Astrocyte of the cerebellum (primary cell): ENCODE measurements at places on chromosomes 1 and 21.

- no peak for DNase-seq
Measured at GRCh38 chr21:27425172-27425571, 458.3 kb upstream of the ADAMTS5 start.

DNA sequence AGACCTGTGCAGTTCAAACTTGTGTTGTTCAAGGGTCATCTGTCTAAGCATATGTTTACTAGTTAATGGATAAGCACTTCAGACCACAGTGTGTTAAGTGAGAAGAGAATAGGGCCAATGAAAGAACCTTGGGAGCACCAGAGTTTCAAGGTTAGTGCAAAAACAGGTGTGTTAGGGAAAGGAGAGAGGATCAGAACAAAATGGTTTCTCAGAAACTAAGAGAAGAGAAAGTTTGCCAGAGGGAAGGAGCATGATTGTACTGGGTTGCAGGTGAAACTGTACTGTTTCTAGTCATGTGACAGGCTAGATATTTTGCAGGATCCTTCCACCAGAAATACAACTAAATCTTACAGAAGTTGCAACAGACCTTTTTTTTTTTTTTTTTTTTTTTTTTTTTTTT is 23.3 kb downstream of the RPRD2 start:
- no peak for DNase-seq

DNA sequence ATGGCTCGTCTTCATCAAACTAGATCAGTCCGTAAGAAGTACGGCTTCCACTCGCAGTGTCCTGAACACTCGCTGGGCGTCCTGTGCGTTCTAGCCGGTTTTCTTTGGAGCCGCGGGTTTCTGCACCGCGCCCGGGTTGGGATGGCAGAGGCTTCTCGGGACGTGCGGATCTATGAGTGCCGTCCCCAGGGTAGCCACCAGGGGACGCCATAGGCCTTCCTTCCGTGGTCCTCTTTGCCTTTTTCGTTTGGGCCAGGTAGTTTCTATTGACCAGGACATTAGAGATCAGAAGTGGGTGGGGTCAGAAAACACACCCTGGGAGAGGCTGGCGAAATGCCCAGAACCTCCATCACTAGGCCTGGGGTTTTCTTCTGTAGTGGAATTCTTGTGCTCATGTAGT is 273.8 kb downstream of the FAM72C start:
- no peak for DNase-seq

DNA sequence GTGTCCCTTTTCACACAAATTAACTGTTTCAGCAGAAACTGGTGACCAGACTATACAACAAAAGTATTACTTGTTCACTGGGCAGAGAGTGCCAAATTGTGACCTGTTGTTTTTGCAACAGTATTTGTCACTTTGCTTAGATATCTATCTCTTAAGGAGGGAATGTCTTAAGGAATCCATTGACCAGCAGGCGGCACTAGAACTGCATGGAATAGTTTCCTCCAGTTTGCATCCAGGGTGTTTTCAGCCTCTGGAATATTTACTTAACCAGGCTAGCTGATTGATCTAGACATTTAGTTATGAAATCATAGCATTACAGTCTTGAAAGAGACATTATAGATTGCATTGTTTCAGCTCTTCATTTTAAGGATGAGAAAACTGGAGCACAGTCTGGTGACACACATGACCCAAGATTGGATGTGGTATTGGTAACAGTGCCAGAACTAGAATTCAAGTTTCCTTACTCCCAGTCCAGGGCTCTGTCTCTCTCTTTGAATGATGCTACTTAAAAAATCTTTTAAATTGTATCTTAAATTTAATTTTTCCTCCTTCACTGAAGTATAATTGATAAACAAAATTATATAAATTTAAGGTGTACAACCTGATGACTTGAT is 16.9 kb downstream of the RPTN start:
- peak; percentile 50 for DNase-seq

GRCh38 chr1:29639741-29640427 is 403.6 kb downstream of the PTPRU start:
- DNase-seq, result peak; percentile 76

DNA sequence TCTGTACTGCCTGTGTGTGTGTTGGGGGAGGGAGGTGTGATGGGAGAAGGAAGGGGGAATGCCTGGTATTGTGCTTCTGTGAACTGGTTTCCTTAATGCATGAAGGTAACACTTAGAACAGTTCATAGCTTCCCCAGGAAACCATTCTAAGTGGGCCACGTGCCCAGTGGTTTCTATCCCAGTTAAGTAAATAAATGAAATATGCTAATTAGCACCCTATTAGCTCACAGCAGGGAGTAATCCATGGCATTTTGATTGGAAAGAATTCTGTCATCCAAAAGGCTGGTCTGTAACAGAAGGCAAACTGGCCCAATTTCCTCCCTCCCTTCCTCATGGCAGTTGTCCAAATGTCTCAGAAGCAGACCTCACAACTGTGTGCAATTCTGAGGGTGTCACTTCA is 199.3 kb downstream of the TTLL7 start:
- no peak for DNase-seq

DNA sequence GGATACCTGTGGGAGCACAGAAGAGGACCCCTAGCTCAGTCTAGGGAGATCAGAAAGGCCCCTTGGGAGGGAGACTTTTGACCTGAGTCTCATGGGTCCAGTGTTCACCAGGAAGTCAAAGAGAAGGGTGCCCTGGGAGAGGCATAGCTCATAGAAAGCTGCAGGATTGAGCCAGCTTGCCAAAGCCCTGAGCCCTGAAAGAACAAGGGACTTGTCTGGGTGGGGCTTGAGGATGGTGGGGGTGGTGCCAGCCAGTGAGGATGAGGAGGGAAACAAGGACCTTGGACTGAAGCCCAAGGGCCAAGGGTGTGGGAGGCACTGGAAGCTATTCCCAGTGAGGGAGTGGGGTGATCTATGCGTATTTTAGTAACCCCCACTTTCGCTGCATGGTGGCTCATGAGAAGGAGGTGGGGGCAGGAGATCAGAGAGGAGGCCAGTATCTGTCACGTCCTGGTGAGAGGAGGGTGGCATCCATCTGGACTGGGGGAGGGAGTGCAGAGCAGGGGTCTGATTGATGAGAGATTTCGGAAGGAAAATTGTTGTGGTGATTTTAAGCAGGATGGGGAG is 28.4 kb downstream of the DMBX1 start:
- DNase-seq, result no peak

GRCh38 chr1:210407207-210407886 is 78.6 kb downstream of the HHAT start:
- DNase-seq, result peak; percentile 35

- DNase-seq, result no peak
Measured at GRCh38 chr1:35506960-35507912, 50.0 kb downstream of the KIAA0319L start.

- peak; percentile 27 for DNase-seq
Measured at GRCh38 chr1:215568299-215568692, 1.2 kb downstream of the KCTD3 start.

- peak; percentile 31 for DNase-seq
Measured at GRCh38 chr1:85274969-85275453, 1.4 kb downstream of the BCL10 start.

DNA sequence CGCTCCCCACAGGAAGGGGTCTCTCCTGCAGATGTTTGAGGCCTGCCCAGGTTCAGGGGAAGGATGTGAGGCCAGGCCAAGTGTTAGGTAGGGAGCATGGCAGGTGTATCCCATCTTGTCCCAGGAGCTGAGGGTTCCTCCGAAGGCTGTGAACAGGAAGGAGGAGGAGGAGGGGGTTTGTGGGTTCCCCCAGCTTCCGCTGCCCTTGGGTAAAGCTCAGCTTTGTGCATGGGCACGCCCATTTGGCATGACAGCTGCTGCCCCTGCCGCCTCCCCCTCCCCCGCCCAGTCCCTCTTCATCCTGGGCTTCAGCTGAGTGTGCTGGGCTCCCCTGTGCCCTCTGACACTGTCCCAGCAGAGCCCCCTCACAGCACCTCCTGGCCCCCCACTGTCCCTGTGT is 25.5 kb downstream of the TNFRSF8 start:
- no peak for DNase-seq

DNA sequence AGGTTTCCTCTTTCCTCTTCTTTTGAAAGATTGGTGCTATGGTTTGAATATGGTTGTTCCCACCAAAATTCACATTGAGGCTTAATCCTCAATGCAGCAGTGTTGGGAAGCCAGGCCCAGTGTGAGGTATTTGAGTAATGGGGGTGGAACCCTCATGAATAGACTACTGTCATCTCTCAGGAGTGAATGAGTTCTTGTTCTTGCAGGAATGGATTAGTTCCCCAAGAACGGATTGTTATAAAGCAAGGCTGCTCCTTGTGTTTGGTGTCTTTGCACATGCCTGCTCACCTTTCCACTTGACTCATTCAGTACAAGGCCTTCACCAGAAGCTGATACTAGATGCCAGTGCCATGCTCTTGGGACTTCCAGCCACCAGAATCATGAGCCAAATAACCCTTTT is 223.2 kb downstream of the BACH1 start:
- DNase-seq, result no peak

GRCh38 chr1:83912876-83913275 is 86.1 kb downstream of the TTLL7 start:
- DNase-seq, result no peak

- DNase-seq, result peak; percentile 60
Measured at GRCh38 chr1:14441302-14441741, 157.2 kb upstream of the KAZN start.

- DNase-seq, result no peak
Measured at GRCh38 chr1:159958719-159959380, 4.8 kb upstream of the SLAMF9 start.

DNA sequence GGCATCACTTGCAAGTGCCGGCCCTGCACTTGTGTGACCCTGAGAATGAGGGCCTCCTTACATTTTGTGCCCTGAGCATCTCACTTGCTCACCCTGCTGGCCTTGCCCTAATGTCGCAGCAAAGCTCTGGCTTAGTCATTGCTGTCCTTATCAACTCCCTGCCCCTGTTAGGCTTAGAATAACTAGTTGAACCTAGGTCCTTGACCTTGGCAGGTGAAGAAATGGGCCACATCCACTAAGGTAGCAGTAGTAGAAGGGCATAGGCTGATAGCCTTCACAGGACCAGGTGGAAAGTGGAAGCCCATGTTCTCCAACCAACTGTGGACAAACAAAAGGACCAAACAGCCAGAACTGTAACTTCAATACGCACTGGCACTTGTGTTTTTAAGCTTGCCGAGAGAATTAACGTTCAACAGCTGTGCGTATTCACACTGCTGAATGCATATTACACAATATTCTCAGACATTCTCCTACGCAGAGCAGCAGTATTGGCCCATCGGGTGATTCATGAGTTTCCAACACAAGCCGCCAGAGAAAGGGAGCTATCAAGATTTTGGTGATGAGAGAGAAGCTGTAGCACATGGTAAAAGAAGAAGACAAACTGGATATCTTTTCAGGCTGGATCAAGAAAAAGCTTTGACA is 27.7 kb upstream of the PTGFRN start:
- no peak for DNase-seq

DNA sequence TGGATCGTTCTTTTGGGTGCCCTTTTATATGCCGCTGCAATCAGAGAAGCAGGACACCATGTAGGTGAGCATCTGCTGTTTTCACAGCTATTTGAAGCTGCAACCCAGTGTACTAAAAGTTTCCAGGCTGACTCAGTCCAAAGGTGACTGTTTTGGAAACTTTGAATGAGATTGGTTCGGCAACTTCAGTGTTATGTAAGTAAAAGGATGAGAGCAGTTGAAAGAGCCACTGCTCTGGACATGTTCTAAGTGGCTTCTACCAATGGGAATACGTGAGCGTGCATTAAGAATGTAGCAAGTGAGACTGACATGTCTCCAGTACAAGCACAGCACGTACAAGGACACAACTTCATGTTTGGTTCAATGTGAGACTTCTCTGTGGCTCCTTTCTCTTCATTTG is 55.6 kb downstream of the DDR2 start:
- no peak for DNase-seq

GRCh38 chr1:63854091-63854490 is 80.3 kb downstream of the ROR1 start:
- DNase-seq, result no peak

- no peak for DNase-seq
Measured at GRCh38 chr21:23398726-23399125, 2208.6 kb downstream of the MRPL39 start.

GRCh38 chr1:69700770-69701169 is 133.0 kb downstream of the LRRC7 start:
- no peak for DNase-seq

DNA sequence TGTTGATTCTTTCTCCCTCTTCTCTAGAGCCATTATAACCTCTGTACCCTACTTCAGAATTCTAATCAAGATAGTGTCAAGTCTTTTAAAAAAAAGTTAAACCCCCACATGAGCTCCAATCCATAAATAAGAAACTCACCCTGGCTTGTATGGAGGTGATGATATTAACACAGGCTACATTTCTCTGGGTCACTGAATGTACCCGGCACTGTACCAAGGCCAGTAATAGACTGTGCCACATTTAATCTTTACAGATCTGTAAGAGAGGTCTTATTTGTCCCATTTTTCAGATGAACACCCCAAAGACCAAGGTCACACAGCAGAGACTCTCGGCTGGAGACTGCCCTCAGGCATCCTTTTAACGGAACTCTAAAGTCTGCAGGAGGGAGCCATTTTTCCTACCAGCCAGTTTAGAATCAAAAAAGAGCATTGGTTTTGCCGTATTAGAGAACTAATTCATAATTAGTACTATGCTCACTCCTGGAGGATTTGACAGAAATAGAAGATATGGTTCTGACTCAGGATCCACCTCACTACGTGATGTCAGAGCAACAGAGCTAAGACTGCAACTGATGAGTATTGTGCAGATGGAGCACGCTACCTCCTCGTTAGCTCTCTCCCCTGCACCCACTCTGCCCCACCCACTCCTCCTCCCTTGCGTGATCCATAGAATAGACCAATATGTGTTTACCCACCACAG is 217.2 kb upstream of the HOOK1 start:
- no peak for DNase-seq

- DNase-seq, result no peak
Measured at GRCh38 chr21:19510653-19511052, 1107.1 kb upstream of the TMPRSS15 start.

GRCh38 chr1:43912607-43913006 is 21.0 kb upstream of the ARTN start:
- DNase-seq, result peak; percentile 60

DNA sequence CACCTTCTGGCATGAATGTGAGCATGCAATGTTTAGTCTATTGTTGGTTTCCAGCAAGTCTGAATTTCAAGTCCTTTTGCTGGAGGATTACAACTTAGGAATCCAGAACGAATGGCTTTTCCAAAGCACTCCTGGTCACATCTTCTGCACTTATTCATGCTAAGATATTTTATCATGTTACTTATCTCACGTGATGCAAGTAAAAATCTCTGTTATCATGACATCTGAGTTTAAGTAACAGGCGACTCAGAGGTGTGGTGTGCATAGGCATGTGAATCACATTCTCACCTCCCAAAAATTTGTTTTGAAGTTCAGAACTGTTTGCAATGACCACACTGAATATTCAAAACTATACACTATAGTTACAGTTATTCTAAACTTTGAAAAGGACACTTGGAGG is 204.8 kb upstream of the FGGY start:
- DNase-seq, result no peak

DNA sequence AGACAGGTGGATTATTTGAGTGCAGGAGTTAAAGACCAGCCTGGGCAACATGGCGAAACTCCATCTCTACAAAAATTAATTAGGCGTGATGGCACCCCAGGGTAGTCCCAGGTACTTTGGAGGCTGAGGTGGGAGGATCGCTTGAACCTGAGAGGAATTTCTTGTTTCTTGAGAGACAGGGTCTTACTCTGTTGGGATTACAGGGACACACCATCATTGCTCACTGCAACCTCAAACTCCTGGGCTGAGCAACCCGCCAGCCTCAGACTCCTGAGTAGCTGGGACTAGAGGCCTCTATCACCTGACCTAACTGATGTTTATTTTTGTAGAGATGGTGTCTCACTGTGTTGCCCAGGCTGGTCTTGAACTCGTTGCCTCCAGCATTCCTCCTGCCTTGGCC is 24.8 kb downstream of the DHX9 start:
- DNase-seq, result no peak

- no peak for DNase-seq
Measured at GRCh38 chr1:216836316-216836715, 113.1 kb upstream of the ESRRG start.
